ENCODE measurements at places on chromosomes 12 and 14.

DNA sequence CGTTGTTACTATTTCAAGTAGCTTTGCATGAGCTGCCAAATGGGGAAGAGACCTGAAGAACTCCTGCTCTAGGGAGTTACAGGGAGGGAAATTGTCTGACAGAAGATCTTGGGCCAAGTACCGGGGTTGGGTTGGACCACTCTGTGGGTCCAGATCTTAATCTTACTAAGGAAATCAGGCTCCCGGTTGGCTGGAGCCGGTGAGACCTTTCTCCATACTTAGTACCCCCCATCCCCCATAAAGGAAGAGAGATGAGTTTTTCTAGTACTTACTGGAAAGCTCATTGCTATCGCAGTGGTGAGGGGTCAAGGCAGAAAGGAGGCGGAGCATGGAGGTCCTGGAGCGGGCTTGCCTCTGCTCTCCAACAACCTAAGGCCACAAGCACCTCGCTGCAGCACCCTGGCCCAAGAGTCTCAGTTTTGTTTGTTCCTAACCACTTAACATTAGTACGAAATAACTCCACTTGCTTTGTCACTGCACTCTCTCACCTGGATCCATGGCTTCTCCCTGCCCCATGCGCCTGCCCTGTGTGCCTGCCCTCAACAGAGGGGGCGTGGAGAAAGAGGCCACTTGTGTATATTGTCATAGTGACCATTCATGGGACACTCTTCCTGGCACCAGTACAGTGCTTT, 6.8 kb upstream of the UNC119B start:
- no peak for DNase-seq

DNA sequence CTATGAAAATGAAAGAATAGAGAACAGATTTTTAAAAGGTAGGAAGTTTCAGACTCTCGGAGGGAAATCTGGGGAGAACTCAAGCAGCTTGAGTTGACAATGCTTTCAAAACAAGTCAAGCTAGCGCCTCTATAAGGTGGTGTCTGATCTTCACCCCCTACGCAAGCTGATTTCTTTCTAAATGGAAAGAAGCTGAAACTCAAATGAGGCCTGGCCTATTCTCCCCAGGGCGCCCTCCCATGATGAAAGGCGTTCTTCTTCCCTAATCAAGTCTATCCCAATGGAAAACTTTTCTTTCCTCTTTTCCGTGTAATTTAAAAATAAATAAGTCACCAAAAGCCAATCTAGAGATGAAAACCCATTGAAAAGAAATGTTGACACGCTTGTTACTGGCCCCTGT, 20.6 kb downstream of the PTHLH start:
- DNase-seq = no peak

GRCh38 chr14:65972891-65973290, 513.3 kb upstream of the CCDC196 start:
- DNase-seq = no peak

- DNase-seq = no peak
Measured at GRCh38 chr14:105748204-105748578, 221.8 kb downstream of the TMEM121 start.

DNA sequence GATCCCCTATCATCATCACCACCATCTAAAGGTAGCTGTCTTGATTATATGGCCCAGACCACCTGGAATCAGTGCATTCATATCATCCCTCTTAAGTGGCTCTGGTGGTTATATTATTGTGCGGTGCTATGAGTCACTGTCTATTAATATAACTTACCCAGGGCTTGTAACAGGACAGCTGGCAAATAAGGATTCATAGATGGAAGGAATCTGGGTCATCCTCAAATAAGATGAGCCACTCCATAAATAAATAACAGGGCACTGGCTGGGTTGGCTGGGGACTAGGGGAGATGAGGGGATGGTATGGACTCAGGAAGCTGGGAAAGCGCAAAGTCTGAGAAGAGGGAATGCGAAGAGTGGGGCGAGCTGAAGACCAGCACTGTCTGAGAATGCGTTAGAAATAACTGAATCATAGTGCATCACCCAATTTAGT, 216.1 kb downstream of the NUAK1 start:
- no peak for DNase-seq

GRCh38 chr12:121595520-121595919, 14.7 kb upstream of the KDM2B start:
- DNase-seq = no peak

DNA sequence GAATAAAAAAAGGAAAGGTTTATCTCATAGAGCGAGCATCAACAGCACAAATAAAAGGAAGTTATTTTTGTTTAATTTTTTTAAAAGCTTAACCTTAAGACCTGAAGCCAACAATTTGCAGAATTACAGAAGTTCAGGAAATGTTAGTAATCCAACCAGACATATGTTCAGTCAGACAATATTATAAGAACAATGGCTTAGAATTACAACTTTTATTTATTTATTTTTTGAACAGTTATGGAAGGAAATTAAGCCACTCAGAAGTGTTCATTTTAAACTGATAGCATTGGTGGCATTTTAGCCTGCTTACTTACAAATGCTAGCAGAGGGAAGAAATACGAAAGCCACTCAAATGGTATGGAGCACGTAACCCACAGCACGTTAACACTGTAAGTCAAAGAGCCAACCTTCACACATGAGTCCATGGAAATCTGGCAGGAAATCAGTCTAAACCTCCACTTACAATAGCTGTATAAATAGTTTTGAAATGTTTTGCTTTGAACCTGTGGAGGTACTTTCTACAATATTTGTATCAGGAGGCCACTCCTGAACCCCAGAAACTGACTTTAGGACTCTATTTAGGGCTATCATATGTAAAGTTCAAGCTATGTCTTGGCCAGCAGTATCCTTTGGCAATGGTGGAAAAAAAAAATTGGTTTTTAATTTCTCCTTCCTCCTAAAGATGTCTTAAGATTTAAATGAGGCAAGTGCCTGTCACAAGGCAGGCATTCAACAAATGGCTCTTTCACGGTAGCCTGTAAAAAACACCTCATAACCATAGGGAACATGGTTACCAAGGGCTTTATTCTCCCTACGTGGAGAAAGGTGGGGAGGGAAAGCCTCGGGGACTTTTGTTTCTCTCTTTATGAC, 102.3 kb downstream of the ITPR2 start:
- no peak for DNase-seq

GRCh38 chr14:63288853-63289252, 29.9 kb downstream of the GPHB5 start:
- no peak for DNase-seq

- no peak for DNase-seq
Measured at GRCh38 chr12:2306012-2306411, 253.2 kb downstream of the CACNA1C start.

DNA sequence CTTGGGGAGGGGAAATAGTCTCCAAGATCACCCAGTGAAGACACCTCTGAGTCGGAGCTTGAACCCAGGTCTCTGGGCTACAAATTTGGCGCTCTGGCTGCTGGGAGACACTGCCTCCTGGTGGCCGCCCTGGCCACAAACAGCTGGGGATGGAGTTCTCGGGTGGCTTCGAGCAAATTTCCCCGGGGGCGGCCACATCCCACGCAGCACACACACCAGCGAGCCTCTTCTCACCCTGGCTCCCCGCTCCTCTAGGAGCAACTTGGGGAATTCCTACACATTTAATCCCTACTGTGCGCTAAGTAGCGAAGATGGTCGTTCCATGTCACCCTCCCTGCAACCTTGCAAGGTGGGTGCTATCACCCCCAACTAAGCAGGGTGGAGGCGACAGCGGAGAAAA, 66.2 kb upstream of the BEGAIN start:
- DNase-seq = no peak

- DNase-seq = no peak
Measured at GRCh38 chr12:100234166-100234565, 32.7 kb downstream of the DEPDC4 start.

DNA sequence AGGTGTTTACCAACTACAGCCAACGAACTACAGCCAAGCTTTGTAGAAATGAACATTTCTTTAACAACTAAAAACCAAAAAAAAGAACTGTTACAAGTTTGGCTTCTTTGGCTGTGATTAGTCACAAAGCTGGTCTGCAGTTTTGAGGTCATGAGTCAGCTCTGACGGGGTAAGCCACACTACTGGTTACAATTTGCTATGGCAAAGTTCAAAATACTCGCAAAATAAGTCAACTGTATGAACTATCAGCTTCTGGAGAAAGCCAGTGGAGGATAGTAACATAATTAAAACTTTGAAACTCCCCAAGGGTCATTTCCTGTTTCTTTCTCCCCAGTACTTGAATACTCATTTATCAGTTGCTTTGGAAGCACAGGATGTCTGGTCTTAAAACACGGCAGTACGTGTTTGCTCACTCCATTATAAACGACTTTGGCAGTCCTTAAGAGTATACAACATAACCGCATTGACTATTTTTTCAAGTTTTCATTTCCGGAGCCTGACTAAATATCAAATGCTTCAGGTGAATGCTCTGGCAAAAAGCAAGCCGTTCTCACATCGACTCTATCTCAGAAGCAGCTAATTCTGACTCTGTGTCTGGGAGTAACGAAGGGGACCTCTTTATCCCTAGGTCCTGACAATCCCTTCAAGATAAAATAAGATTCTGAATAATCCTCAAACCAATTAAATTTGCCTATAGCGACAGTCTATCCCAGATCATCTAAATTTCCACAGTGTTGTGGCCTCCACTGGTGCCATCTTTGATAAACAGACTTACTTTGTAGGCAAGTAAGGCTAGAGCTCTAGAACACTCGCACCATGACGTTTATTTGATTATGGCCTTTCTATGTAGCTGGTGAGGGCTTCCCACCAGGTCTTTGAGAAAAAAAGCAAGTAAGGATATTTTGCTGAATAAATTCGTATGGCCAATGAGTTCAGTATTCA, 10.6 kb downstream of the PHLDA1 start:
- DNase-seq = no peak

GRCh38 chr12:45349916-45350315, 134.0 kb downstream of the ANO6 start:
- no peak for DNase-seq

DNA sequence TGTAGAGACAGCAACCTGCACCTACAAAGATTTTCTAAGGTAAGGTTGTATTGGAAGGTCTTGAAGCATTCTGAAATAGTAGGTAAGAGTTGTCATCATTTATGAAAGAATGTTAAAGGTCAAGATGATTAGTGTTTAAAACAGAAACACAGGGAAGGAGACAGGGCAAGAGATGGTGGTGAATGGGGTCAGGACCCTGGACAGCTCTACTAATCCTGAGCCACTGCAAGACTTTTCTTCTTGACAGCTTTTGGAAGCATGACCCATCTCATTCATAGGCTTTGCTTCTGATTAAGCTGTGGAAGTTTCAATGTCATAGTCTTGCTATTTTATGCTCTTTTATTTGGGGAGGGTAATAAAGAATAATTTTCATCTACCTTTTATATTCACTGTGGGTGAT, 75.5 kb upstream of the CAND1 start:
- no peak for DNase-seq

GRCh38 chr14:99363616-99364290, 91.8 kb upstream of the BCL11B start:
- no peak for DNase-seq

- no peak for DNase-seq
Measured at GRCh38 chr14:53953828-53954550, 2.6 kb downstream of the BMP4 start.

DNA sequence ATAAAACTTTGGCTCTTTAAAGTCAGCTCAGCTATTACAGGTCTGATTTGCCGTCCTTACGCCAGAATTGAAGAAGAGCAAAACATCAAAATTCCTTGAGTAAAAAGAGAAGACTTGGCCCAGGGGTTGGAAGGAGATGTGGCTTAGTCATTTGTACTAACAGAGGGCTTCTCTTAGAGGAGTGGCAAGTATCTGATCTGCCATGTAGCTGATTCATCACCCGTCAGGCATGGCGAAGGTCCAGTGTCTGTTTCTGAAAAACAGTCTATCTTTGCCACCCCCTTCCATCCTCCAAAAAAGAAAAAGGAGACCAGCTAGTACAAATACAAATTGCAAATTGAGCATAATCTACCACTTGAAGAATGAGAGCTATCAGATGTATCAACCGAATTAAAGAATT, 91.9 kb downstream of the RAD52 start:
- DNase-seq = no peak

GRCh38 chr14:68088451-68088854, 268.9 kb downstream of the RAD51B start:
- DNase-seq = no peak

GRCh38 chr14:31668348-31668747, 107.1 kb downstream of the NUBPL start:
- DNase-seq = no peak

DNA sequence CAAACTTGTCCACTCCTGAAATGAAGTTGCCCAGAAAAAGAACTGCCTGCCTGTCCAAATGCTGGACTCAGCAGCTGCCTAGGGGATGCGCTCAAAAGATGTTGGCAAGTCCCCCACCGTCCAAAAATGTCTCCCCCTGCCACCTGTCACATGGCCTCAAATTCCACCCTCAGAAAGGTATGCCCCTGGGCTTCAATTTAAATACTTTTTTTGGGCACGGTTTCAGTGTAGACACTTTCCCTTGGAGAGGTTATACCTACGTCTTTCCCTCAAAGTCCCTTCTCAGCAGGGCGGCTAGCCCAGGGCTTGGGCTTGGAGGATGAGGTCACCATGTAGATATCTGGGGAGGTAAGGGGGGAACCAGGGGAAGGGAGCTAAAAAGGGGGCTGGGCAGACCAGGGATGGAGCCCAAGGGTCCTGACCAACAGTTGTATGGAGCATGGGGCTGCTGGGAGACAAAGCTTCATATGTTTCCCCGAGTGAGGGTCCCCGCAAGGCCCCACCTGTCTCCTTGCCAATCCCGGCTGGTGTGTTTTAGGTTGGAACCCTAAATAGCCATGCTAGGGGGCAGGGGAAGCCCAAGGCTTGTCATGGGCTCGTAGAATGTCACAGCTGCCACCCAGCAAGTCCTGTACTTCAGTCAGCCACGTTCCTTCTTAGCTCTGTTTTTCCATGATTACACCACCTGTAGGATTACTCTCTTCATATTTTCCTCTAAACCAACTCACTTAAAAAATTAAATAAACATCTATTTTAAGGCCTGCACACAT, 131.2 kb upstream of the TBX3 start:
- no peak for DNase-seq

- DNase-seq = no peak
Measured at GRCh38 chr14:72418806-72419205, 475.1 kb downstream of the DPF3 start.

DNA sequence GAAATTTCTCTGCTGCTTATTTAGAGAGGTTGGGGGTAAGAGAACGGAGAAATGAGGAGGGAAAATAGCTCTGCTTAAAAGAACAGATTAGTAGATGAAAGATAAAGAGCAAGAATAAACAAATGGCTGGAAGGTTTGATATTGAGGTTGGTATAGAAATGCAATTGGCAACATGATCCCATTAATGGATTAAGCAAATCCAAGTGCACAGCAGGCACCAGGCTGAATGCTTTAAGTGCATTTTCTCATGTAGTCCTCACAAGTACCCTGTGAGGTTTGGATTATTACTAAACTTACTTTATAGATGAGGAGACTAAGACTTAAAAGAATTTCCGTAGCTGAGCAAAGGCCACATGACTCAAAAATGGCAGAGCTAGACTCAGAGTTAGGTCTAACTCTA, 76.9 kb upstream of the ATF1 start:
- DNase-seq = no peak

GRCh38 chr14:25461780-25462179, 411.8 kb upstream of the STXBP6 start:
- no peak for DNase-seq
